M059J (cell line): ENCODE measurements at places on chromosomes 5 and 9.

- DNase-seq: no peak
Measured at GRCh38 chr9:138112090-138112748, 234.6 kb downstream of the CACNA1B start.

GRCh38 chr5:58273711-58274110 is 186.2 kb downstream of the PLK2 start:
- no peak for DNase-seq

GRCh38 chr5:114435885-114436299 is 74.0 kb downstream of the KCNN2 start:
- DNase-seq: no peak

GRCh38 chr5:124438026-124438902 is 308.2 kb downstream of the ZNF608 start:
- no peak for DNase-seq

DNA sequence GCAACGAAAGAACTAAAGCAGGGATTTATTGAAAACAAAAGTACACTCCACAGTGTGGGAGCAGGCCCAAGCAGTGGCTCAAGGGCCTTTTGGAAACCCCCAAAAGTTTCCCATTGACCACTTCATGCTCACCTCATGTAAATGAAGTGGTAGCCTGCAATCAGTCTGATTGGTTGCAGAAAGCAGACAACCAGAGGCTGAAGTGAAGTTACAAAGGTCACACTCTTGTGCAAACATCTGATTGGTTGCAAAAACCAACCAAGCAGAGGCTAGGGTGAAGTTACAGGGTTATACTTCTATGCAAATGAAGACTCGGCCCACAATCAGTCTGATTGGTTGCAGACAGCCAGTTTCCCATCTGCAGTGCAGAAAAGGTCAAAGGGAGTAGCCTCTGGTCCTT is 258.0 kb downstream of the YTHDC2 start:
- DNase-seq: no peak
